AG09319 (cell line): ENCODE measurements at places on chromosomes 5 and 9.

DNA sequence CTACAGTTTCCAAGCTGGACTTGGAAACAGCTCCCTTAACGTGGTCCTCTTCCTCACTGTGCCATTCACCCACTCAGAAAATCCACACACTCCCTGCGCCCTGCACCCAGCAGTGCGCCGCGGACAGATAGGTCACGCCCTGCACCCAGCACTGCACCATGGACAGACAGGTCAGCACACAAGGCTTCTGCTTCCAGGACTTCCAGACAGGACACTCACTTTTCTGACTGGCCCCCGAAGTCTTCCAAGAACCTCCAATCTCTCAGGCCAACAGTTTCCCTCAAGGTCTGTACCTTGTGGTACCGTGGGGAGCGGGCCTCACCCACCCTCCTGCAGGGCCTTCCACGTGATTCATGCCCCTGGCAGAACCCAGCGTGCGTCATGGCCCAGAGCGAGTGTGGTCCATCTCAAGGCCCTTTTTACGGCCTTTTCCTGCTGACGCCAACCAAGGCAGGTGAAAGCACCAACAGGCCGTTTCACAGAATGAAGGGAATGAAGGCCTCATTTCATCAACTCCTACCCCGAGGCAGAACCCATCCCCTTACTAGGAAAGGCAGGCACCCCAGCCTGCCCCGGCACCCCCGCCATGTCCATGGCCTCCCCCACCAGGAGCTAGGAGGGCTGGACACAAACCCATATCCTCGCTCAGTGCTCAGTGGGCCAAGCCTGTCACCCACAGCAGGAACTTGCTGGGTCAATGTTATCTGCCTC, 17.3 kb downstream of the VAV2 start:
- no peak for DNase-seq

DNA sequence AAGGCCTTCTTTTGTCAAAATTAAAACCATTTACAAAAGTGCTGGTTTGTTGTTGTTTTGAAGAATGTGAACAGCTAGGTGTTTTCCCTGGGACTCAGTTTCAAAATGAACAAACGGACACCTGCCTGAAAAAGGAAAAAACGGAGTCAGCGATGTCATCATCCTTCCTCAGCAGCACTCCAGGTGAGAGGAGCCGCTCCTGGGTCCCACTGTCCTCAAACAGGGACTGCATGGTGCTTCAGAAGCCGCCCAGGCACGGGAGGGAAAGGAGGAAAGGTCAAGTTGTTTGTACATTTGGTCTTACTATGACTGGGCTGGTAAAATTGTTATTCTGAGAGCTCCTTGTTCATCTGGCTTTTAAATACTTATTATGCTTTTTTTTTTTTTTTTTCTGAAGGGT, 69.0 kb upstream of the ZSWIM6 start:
- no peak for DNase-seq

- no peak for DNase-seq
Measured at GRCh38 chr9:110950041-110950645, 88.1 kb downstream of the LPAR1 start.

GRCh38 chr9:111895996-111896941, at the start of gene UGCG:
TSS of gene UGCG (plus strand) at chr9:111896814. CDS start at chr9:111897216, 402 bp downstream.
- peak; percentile 80 for DNase-seq

DNA sequence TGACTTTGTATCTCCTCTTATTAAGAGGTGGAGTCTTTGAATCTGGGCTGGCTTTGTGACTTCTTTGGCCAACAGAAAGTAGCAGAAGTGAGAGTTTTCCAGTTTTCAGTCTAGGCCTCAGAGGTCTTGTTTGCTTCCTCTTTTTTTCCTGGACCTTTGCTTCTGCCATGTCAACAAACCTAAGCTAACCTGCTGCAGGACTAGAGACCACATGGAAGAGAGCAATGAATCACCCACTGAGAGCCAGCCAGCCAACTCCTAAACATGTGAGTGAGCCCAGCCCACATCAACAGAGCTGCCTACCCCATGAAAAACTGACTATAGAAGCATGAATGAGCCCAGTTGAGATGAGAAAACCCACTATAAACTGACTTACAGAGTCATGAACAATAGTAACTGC, 29.9 kb downstream of the MRPL22 start:
- DNase-seq, result no peak

GRCh38 chr5:138538943-138539627, 4.0 kb downstream of the ETF1 start:
- DNase-seq, result no peak

- DNase-seq, result no peak
Measured at GRCh38 chr9:129571298-129572051, 49.4 kb downstream of the C9orf50 start.

DNA sequence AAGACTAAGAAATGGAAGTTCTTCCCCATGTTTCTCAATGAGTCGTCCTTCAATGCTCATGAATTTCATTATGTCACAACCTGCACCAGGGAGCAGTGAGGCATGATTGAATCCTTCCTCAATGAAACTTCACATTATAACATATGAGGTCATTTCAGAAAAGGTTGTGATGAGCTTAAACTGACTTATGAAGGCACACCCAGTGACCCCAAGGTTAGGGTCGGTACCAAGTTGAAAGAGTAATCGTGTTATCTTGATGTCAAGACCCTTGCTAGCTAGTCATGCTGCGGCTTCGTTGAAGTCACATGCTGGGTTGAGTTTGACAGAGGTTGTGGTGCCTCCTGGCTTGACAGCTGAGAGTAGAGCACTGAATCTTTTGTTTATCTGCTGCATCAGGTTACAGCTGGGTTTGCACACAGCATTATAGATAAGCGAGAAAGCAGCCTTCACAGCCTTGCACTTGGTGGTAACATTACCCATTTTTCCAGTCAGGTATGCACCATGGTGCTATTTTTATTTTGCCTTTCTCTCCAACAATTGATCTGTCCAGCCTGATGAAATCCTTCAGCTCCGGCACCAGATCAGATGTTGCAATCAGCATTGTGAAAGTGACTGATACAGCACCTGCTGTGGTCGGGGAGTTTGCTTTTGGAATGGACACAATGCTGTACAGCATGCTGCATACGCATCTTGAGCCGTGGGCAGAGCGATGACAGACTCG, 133.2 kb downstream of the ERCC6L2 start:
- DNase-seq, result no peak

GRCh38 chr5:54309691-54310432, 511 bp downstream of the ARL15 start:
- no peak for DNase-seq

GRCh38 chr5:108093186-108093585, 288.7 kb downstream of the FBXL17 start:
- no peak for DNase-seq

DNA sequence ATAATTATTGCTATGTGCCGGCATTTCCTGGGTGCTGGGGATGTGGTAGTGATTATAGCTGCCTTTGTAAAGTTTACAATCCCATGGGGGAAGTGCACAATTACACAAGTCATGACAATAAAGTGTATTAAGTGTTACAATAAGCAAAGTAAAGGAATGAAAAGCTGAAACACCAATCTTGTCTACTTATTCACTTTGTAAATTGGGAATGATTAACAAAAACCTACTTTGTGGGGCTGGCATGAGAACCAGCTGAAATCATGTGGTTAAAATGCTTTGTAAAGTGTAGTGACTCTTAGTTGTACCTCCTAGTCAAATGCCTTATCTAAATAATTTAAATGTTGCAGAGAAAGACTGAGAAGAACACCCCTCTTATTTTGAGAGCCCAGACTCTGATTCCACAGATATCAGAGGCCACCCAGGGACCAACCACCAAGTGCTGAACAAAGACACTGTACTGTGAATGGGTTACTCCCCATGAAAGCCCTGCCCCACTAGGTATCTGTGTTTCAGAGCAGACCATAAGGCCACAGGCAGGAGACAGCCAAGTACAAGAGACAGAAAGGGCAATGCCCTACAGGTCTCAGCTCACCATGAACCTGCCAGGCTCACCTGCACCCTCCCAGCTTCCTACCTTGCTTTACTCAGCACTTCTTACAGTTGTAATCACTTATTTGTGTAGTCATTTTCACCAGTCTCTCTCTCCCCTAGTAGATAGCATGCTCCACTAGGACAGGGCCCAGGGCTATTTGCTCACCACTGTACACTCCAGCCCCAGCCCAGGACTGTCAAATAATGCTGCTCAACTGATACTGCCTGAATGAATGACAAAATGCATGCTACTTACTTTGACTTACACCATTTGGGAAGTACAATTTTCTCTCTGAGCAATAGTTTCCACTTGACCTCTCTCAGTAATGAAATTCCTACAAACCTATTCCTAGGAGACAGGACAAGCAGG, 101.6 kb upstream of the APC start:
- no peak for DNase-seq

DNA sequence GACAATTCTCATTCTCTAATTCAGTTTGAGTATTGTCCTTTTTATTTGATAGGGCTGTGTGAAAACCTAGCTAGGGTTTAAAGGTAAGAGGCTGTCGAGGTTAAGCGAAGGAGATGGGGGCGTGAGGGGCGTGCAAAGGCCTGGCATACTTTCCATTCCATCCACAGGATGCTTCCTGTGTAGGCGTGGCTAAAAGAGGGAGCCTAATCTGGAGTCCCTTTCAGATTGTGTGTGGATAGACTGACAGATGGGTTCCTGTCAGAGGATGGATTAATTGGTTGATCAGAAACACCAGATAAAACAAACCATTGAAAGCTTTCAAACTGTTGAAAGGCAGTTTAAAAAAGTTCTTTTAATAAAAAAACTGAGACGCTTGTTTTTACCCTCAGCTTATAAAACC, 1.1 kb upstream of the ELL2 start:
- no peak for DNase-seq

DNA sequence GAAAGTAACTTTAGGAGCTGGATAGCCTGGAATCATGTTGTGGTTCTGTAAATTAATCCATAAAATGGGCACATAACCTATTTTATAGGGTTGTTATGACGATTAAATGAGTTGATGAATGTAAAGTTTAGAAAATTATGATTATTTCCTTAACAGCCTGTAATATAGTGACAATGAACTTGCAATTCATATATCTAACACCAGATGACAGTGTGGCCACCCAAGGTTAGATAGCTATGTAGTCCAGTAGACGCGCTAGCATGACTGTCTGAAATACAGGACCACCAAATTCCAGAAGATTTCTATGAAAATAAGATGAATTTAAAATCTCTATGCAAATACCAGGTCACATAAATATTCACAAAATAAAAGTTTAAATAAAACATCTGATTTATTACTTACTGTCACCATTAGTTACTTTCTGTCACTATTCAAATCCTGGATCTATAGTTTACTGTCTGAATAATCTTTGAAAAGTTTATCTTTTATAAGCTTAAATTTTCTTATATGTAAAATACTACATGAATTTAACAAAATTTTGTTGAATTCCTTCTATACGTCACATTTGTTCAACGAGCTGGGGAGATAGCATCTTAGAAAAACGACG, 26.1 kb upstream of the MACIR start:
- DNase-seq, result no peak

DNA sequence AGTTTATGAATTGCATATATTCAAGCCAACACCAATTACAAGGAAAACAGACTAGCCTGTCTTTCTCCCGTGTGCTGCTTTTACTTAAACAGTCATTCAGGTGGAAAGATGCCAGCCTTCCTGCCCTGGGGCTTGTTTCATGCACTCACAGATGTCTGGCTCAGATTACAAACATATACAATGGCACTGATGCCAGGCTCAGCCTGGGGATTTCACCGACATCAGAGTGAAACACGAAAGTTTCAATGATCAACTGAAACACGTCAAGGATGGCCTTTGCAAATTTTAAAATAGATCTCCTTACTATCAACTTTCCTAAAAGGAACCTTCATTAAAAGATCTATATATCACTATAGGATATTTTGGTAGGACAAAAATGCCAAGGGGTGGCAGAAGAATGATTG, 1576.5 kb downstream of the EFNA5 start:
- DNase-seq, result peak; percentile 7
